ENCODE measurements at places on chromosomes 3 and 15. TPM values are rescaled to one million over a fixed set of nuclear protein-coding genes. Genes with fewer than 3 reads are reported as not detected.

The SV2B gene
- 0.02 TPM for total RNA-seq

The PPARG gene
- total RNA-seq, result 2.7 TPM

The PLA2G4D gene
- not detected for total RNA-seq

- no peaks in the 10 kb centered on the region for H3K36me3 ChIP-seq
- H3K4me3 ChIP-seq, result no peak overlapping the region
- H3K4me1 ChIP-seq, result no peaks in the 10 kb centered on the region
- no peaks in the 10 kb centered on the region for H3K27me3 ChIP-seq
Measured at GRCh38 chr15:47887241-47887800, 170.0 kb downstream of the SEMA6D start.

GRCh38 chr3:97959872-97960271 is 12.4 kb downstream of the RIOX2 start:
- no peak overlapping the region for H3K4me3 ChIP-seq
- no peak for DNase-seq
- no peak overlapping the region for H3K27ac ChIP-seq
- H3K36me3 ChIP-seq, result peaks cover 42% of the 10 kb centered on the region
- peaks cover 24% of the 10 kb centered on the region for H3K4me1 ChIP-seq
- H3K27me3 ChIP-seq, result no peaks in the 10 kb centered on the region

DNA sequence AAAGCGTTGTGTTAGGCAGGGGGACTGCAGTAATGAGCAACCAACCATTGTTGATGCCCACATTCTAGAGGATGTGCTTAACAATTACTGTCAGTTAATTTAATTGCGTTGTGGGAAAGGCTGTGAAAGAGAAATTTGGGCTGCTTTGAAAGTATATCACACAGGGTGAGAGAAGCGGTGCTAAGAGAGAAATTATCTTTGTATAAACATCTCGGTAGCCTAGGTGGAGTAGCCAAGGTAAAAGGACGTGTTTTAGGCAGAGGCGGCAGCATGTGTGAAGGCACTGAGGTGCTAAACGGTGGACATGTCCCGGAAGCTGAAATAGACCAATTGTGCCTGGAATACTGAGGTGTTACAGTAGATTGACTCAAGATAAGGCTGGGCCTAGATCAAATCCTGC is 71.9 kb downstream of the UBE2E2 start:
- H3K4me3 ChIP-seq, result no peak overlapping the region
- H3K27ac ChIP-seq, result no peak overlapping the region
- no peaks in the 10 kb centered on the region for H3K36me3 ChIP-seq
- no peaks in the 10 kb centered on the region for H3K4me1 ChIP-seq
- DNase-seq, result no peak

GRCh38 chr3:148958696-148959095 is 32.6 kb upstream of the GYG1 start:
- H3K27me3 ChIP-seq, result peaks cover 6% of the 10 kb centered on the region
- no peak for DNase-seq
- H3K4me1 ChIP-seq, result peaks cover 9% of the 10 kb centered on the region
- no peak overlapping the region for H3K27ac ChIP-seq
- H3K36me3 ChIP-seq, result no peaks in the 10 kb centered on the region

DNA sequence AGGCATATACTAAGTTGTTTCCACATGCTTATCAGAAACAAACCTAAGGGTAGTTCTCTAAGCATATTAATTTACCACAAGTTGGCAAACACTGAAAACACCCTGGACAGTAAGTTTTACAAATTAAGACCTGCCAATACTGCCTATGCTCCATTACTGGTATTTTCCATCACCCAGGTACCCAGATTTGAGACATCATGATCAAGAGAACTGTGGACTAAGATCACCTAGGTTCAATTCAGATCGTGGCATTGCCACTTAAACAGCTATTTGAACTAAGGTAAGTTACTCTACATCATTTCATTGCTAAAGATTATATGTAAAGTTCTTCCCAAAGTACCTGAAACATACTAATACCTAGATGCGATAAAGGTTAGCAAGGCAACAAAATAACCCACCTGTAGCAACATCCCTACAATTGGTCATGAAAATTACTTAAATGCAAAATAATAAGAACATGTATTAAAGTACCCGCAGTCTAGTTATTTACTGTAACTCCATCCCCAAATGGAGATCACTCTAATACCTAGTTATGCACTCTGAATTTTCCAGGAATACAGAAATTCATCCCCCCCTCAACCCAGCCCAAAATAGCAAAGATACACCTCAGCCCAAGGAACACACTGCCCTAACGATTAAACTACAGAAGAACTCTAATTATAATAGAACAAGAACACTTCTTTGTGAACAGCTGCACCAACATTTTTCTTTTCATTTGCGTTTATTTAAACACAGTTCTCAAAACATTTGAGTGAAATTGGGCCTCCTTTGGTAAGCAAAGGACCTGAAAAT is 21.6 kb downstream of the TRA2B start:
- no peak overlapping the region for H3K4me3 ChIP-seq
- H3K4me1 ChIP-seq, result peaks cover 2% of the 10 kb centered on the region
- DNase-seq, result no peak
- H3K36me3 ChIP-seq, result peaks cover 56% of the 10 kb centered on the region
